ENCODE measurements at places on chromosomes 4 and X. TPM values are rescaled to one million over a fixed set of nuclear protein-coding genes. Genes with fewer than 3 reads are reported as not detected.

Gene BCORL1
- total RNA-seq: 67.4 TPM

Gene IQSEC2
- total RNA-seq: 38.8 TPM

Gene IL2RG
- 0.28 TPM for total RNA-seq

Gene ATP1B4
- not detected for total RNA-seq

Gene EVC
- total RNA-seq: 12.1 TPM

Gene FGFR3
- total RNA-seq: 8.2 TPM

Gene AMTN
- not detected for total RNA-seq

Gene DGAT2L6
- not detected for total RNA-seq

Gene TADA2B
- 17.6 TPM for total RNA-seq

Gene PLXNA3
- total RNA-seq: 128 TPM

Gene CSAG3
- total RNA-seq: 0.26 TPM

Gene HDAC6
- 97.1 TPM for total RNA-seq

All from Panc1 (cell line).